ENCODE measurements at places on chromosomes 2 and 18.

- DNase-seq, result no peak
Observed at GRCh38 chr18:77197073-77197472, 52.6 kb upstream of the GALR1 start.

- no peak for DNase-seq
Observed at GRCh38 chr2:85243101-85244072, 84.4 kb downstream of the TGOLN2 start.

DNA sequence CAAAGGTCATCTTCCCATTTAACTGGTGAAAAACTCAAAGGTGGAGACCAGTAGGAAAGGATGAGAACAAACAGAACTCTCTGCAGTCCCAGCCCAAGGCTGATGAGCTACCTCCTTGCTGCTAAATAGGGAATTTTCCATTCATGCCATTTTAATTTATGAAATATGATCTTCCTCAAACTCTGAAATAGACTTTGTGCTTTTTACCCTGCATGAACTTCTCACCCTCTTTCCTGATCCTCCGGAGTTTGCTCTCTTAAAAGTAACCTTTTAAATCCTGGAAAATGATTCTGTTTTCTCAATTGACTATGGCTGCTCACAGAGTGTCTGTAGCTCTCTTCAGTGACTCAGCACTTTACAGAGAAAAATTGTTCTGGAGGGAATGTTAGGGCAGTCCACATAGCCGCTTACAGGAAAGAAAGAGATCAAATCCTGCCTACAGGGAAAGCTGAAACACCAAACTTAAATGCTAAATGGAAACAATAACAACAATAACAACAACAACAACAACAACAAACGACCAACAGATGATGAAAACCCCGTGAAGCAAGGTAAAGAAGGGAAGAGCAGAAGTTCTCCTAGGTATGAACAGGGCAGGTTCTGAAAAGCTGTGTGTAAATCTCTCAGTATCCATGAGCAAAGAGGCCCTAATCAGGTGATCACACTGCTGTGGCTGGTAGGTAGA is 79.8 kb upstream of the SESTD1 start:
- no peak for DNase-seq

DNA sequence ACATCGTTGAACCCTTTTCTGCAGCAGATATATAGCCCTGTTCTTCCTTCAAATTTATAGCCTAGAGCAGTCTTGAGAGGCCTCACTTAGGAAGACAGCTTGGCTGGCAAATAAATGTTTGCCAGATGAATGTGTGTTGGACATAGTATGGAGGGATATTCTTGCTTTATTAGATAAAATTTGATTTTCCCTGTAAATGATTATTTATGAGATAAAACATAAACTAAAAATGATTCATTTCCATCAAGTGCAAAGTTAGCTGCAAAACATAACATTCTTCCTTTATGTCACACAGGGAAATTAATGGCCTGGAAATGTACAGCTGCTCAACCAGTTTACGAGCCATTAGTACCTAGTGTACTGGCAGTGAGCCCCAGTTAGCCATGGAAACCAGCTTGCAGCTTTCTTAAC is 82.5 kb downstream of the LIMS1 start:
- no peak for DNase-seq

DNA sequence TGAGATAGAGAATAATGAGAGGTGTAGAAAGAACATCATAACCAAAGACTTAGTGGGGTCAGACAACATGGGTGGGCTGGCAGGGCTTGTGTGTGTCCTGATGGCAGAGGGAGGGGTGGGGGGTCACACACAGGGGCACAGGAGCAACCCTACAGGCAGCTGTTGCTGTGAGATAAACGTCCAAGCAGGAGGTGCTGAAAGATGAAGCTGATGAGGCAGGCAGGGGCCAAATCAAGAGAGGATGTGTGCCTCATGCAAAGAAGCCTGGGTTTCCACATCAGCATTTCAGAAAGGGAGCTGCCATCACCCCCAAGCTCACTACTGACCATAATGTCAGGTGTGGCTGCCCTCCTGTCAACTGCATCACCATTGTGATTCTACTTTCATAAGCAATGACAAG is 16.0 kb upstream of the SKA1 start:
- DNase-seq, result no peak

DNA sequence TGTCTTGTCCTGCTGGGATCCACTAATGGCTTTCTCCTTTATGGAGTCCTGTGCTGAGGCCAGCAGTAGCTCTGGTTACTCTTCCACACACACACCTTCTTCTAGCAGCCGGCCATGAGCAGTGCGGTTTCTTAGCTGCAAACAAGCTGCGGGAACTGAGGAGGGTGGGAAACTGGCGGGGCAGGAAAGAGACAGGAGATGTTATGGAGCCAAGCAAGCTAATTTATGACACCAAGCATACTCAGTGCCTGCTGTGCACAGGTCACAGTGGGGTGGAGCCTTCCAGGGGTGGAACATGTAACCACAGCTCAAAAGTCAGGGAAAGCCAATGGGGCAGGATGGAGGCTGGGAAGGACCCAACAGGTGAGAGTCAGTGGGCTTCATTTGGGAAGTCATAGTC is 180.8 kb downstream of the FAM210A start:
- no peak for DNase-seq

GRCh38 chr2:173690349-173690748 is 274.8 kb downstream of the SP3 start:
- no peak for DNase-seq

DNA sequence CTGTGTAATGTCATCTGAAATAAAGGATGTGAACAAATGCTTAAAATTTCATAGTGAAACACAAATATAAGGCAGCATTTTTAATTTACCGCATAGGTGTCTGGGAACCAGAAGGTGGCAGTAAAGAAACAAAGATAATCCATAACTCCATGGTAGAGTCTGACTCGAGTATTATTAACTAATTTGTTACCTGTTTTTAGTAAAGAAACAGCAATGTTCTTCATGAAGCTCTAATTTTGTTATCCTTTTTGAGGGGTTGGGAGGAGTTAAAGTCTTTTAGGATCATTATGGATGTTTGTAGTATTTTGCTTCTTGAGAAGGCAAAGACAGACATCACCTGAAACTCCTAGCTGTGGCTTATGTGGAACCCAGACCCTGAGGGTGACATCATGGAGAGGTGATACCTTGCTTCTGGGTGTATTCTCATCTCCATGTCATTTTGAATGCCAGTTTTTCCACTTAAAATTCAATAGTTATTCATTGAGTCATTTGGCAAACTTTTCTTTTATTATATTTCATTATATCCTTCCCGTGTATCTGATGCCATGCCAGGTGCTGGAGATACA is 286.2 kb upstream of the EPAS1 start:
- DNase-seq, result no peak

- no peak for DNase-seq
Observed at GRCh38 chr2:137173463-137173862, 408.1 kb downstream of the THSD7B start.

GRCh38 chr2:190181123-190181669 is 118.7 kb upstream of the MSTN start:
- no peak for DNase-seq

DNA sequence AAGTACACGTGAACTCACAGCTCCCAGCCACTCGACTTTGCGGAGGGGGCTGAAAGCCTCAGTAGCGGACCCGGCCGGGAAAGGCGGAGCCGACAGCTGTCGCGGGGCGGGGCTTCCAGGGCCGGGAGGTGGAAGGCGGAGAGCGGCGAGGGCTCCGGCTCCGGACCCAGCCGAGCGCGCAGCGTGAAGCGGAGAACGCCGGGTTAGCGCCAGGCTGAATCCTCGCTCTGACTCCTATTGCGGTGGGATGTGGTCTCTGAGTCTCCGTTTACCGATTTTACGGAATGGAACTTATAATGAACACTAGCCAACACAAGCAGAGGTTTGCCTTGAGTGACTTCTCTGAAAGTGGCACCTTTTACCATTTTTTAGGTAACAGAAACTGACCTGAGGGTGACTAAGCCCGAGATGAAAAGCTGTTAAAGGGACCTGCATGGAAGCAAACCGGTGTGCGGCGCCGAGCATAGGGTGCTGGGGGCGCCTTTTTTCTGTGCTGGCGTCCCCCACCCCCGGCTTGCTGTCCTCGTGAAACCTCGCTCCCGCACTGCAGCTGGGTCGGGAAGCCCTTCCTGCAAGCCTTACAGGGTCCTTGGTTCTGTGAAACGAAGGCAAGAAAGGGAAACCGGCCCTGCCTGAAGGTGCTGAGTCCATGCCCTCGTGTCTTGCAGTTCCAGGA is 72.9 kb downstream of the EN1 start:
- no peak for DNase-seq

- DNase-seq, result no peak
Observed at GRCh38 chr2:64374686-64375085, 79.3 kb upstream of the LGALSL start.

DNA sequence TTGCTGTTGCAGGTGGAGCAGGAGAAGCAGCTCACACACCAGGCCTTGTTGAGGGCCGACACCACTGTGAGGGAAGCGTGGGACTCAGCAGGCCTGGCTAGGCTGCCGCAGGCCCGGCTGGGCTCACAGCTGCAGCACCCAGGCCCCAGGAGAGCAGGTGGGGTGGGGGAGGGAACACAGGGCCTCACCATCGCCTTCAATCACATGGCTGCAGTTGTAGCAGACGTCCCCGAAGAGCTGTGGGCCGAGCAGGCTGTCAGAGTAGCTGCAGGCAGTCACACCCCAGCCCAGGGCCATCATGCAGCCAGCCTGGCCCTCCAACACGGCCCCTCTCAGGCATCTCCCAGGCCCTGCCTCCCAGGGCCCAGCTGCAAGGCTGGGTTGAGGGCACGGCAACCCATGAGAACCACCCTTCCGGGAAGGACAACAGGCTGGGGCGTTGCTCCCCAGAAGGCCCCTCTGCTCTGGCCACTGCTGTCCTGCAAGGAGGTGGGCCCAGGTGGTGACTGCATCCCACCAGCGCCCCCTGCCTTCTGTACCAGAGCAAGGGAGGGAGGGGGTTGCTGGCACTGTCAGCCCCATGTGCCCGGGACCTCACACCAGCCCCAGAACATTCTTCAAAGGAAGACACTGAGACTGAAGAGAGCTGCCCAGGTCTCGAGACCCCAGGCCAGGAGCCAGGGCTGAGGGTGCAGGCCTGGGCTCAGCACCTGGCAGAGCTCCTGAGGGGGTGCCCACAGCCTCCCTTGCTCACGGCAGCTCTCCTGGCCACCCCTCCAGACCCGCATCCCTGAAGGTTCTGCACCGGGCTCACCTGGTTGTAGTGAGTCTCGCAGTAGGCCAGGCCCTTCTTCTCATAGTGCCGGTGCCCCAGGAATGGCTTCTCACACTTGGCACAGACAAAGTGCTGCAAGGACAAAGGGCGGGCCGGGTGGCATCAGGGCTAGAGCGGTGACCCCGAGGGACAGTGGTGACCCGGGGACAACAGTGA is 5.6 kb upstream of the GPR17 start:
- DNase-seq, result no peak

GRCh38 chr2:96356889-96357288 is 21.3 kb downstream of the NCAPH start:
- no peak for DNase-seq

GRCh38 chr2:199926806-199927205 is 15.7 kb downstream of the C2orf69 start:
- no peak for DNase-seq

DNA sequence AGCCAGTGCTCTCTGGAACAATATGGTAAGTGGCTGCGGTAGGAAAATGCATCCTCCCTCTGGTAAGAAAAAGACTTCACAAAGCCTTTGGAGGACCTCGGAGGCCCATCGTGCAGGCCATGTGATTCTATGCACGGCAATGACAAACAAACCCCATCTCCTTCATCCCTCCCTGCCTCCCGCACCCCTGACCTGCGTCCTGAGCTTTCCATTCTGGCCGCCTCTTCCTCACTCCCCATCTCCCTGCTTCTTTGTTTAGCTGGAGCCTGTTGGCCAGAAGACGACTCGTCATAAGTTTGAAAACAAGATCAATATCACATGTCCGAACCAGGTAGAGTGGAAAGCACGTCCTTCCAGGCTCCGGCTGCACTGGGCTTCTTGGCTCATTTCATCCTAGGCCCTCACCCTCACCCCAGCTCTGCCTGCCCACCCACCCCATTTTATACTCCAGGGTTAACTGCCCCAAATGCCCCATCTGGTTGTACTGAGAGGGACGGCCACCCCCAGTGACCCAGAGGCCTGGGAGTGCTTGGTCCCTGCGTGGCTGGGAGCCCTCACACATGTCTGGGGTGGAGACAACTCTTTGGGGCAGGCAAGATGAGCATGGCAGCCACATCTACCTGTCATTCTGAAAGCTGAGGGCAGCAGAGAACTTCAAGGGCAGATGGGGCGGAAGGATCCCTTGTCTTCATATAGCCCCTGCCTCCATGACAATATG is 94.0 kb downstream of the PLB1 start:
- no peak for DNase-seq

- DNase-seq, result no peak
Observed at GRCh38 chr18:989425-989824, 84.8 kb downstream of the ADCYAP1 start.

DNA sequence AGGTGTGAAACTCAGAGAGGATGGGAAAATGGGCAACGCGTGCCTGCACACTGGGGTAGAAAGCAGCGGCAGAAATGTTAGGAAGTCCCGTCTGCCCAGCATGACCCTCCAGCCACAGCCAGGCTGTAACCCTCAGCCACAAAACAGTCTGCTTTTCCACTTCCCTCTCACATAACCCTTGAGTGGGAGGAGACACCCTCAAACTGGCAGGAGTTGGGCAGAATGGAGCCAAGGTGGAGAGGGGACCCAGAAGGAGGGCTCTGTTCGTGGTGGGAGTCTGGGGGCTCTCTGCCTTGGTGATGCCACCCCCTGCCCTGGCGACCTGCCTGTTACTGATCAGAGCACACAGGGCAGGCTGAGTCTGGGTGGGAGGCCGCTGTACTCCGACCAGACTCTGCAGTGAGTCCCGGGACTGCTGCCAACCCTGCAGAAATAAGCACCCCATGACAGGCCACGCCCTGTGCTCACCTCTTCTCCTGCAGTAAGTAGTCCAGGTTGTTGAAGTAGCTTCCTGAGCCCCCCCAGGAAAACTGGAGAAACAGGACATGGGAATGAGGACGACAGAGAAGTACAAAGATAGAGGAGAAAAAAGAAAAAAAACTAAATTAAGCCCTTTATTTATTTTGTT is 16.0 kb downstream of the FAM178B start:
- no peak for DNase-seq

DNA sequence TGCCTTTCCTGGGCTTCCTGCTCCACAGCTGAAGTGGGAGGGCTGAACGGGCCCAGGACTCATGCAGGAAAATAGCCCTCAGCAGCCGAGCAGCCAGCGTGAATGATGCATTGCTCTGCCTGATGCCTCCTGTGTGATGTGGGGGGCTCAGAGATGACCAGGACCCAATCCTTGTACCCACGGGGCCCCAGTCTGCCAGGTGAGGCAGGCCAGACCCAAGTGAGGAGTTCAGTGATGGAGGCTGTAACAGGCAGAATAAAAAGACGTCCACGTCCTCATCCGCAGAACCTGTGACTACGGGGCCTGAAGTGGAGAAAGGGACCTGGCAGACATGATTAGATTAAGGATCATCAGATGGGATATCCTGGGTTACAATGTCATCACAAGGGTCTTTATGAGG is 194.9 kb upstream of the HDAC4 start:
- no peak for DNase-seq

DNA sequence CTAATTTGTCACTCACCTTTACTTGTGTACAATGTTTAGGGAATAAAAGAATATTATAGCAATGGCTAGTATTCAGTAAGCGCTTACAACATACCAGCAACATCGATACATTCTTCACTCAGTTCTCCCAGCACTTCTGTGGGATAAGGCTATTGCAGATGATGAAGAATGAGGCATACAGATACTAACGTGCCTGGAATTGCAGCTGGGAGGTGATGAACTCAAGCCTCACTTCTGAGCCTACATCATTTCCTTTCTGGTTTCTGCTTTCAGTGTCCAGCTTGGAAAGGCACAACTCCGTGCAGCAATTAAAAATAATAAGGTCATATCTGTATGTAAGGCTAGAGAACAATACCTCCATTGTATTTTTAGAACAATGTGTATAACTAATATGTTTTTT is 95.4 kb upstream of the AQP4 start:
- no peak for DNase-seq

Measured in stimulated activated CD8-positive, alpha-beta memory T cell treated with anti-CD3 and anti-CD28 coated beads, Interleukin-7, amount 100 ng/mL, for 1 hour (primary cell).